T-helper 2 cell treated with Interferon-gamma antibody and Interleukin-4, amounts not matched to agents 5 μg/mL and 100 μg/mL, for 36 hours (primary cell): ENCODE measurements at places on chromosomes 2 and 18.

DNA sequence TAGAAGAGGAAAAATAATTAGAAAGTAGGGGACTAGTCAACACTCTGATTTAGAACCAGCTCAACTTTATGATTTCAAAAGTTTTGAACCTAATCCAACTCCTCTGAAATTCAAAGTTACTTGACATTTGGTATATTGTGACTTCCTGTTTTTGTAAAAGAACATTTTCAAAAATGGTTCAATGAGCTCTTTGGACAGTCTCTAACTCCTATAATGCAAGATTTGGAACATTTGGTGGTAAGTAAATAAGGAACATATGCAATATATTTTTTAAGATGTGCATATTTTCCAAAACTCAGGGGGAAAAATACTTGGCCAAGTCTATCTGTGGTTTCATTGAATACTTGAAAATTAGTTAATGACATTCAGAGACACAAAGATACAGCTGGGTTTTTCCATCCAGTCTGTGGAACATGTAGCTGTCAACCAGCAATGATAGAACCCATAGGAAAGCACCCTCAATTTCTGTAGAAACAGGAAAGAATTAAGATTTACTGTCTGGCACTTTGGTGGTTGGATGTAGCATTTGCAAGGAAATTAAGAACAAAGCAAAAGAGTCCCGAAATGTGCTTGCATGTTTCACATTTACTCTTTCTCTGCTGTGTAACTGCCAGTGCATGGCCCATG is 17.0 kb upstream of the ANKRD44 start:
- DNase-seq: no peak

- no peak for DNase-seq
These were observed 398.9 kb downstream of the RND3 start for GRCh38 chr2:150088538-150088937.

- DNase-seq: no peak
These were observed 172.8 kb downstream of the CD226 start for GRCh38 chr18:69774831-69775230.

- DNase-seq: no peak
These were observed 158.9 kb downstream of the NEB start for GRCh38 chr2:151575338-151575737.

- no peak for DNase-seq
These were observed 1610.4 kb upstream of the ZEB2 start for GRCh38 chr2:146130290-146130689.

DNA sequence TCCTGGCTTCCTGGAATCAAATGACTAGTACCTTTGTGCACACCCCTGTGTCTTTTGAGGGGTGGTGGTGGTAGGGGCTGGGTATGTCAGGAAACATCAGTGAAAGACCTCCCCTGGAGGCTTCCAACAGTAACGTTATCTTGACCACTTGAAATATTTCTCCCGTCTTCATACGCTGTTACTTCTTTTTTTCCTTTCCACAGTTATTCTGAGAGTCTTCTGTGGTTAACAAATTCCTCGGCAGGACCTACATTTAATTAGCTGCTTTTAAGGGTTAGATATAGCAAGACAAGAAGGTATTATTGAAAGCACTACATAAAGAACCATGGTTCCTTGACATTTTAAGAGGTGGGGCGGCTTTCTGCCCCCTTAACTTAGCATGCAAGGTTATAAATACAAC is 34.6 kb downstream of the UGP2 start:
- no peak for DNase-seq

- DNase-seq: no peak
These were observed 359.8 kb downstream of the ALK start for GRCh38 chr2:29561628-29562027.

DNA sequence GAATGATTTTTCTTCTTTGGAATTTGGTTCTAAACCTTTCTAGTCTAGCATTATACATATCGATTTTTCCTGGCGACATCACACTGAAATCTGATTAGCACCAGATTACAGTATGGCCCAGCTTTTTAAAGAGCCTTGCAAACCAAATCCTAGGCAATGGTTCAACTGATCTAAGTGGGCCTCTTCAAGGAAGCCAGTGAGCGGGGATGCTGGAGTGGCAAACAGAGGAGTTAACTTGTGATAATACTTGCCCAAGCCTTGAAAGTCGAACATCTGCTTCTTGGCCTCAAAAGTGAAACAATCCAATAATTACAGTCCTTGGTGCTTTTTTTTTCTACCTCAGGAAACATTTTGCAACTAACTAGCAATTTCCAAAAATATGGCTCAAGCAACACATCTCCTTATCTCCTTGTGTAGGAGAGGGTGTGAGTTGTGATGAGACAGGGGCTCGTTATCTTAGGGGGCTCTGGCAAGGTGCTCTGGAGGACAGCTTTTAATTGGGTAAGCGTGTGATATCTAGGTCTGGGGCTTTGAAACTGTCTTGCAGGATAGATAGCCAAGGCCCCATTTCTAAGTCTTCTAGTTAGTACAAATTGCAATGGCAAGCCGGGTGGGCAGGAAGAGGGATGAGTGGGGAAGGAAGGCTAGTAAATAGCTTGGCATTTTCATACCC is 240.2 kb upstream of the CCDC68 start:
- no peak for DNase-seq

DNA sequence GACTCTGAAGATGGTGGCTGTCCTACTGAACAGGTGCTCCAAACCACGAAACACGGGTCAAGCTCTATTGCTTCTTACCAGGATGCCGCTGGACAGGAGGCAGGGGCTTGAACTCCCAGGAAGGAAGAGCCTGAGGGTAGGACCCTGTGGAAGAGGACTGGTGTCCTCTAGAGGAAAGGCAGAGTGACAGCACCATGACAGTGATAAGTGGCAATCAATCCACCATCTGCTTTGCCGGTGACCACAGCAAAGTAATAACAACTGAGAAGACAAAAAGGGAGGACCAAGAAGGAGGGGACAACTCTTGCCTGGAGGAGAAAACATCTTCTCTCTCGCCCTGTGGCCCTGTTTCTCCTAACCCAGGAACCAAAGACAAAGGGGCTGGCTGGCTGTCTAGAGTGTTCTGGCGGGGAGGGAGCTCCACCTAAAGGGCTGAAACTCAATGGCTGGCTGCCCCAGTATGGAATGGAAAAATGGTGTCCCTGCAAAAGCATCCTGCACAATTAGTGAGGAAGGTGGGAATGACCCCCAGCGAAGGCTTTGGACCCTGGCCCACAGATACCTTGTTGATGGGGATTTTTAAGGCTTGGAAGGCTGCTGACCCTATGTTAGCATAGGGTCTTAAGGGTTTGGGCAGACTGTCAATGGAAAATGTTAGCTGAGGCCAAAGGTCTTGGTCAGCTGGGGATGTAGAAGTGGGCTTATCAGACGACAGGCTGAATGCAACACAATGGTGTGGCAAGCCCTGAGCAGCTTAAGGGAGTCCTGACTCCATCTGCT is 35.4 kb downstream of the PROC start:
- no peak for DNase-seq

- no peak for DNase-seq
These were observed 12.2 kb upstream of the CAB39 start for GRCh38 chr2:230700447-230700846.

GRCh38 chr2:174824068-174824467 is 59.8 kb upstream of the CHRNA1 start:
- DNase-seq: no peak

GRCh38 chr2:122029945-122030344 is 274.5 kb downstream of the TSN start:
- DNase-seq: no peak

GRCh38 chr2:49028101-49028500 is 126.2 kb downstream of the FSHR start:
- DNase-seq: no peak

DNA sequence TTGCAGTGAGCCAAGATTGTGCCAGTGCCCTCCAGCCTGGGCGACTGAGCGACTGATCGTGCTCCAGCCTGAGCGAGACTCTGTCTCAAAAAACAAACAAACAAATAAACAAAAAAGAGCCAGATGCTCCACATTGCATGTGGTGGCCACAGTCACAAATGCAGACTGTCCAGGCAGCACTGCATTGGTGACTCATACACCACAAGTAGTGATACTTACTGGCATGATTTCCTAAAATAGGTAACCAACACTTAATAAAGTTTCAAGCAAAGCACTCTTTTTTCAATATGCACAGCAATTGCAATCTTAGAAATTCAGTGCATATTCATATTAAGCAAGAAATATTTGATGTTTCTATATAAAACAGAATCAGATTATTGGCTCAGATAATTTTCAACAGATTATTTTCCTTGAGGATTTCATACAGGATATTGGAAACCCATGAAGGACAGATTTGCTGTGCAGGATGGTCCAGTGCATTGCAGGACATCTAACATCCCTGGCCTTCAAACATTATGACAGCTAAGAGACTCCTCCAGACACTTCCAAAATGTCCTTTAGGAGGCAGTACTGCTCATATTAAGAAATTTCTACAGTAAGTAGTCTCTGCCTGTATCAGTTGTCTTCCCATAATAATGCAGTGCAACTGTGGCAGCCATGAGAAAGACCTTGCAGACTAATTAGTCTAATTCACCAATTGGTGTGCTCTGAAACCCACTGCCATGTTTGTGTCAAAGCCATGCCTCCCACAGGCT is 10.5 kb upstream of the SLC1A4 start:
- DNase-seq: no peak

- no peak for DNase-seq
These were observed 35.6 kb downstream of the GDF7 start for GRCh38 chr2:20702563-20702962.

GRCh38 chr2:106163948-106164545 is 30.1 kb downstream of the UXS1 start:
- no peak for DNase-seq

GRCh38 chr18:77062518-77063003 is 70.0 kb downstream of the MBP start:
- peak; percentile 63 for DNase-seq
